ENCODE measurements at places on chromosomes 7 and 10.

- no peak for DNase-seq
Observed at GRCh38 chr7:96169439-96169838, 152.5 kb downstream of the SLC25A13 start.

GRCh38 chr10:77641344-77641743 is 3.7 kb upstream of the KCNMA1 start:
- no peak for DNase-seq

- DNase-seq = peak; percentile 39
Observed at GRCh38 chr7:33671531-33672262, 233.6 kb upstream of the BMPER start.

- DNase-seq = no peak
Observed at GRCh38 chr7:14048889-14049288, 59.4 kb upstream of the ETV1 start.

DNA sequence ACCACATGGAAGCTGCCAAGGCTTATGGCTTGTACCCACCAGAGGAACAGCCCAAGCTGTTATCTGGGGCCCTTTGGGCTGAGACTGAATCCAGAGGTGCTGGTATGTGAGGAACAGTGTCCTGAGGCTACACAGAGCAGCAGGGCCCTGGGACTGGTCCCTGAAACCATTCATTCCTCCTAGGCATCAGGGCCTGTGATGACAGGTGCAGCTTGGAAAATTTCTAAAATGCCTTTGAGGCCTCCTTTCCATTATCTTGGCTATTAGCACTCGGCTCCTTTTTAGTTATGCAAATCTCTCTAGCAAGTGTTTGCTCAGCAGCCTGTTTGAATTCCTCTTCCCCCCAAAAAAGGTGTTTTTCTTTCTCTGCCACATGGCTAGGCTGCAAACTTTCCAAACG is 1151.7 kb upstream of the LRRN3 start:
- DNase-seq = no peak

DNA sequence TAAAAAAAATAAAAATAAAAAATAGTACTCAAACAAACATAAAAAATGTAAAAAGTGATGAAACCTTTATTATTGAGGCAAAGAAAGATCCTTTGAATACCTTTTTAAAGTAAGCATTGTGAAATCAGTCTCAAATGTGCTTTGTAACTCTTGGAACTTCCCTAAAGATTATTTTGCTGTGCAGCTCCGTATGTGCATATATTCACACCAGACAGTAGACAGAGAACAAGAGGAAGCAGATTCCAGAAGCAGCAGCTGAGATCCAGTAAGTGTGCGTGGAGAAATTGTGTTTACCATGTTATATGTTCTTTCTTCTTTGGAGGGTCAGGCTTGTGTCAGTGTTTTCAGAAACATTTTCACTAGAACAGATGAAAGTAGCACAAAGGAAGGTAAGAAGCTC is 324.9 kb downstream of the AGMO start:
- no peak for DNase-seq

GRCh38 chr7:140330595-140330994 is 67.7 kb downstream of the SLC37A3 start:
- no peak for DNase-seq

- DNase-seq = no peak
Observed at GRCh38 chr7:51186531-51186930, 130.1 kb downstream of the COBL start.

GRCh38 chr7:114472896-114473512 is 58.4 kb downstream of the FOXP2 start:
- DNase-seq = no peak

- no peak for DNase-seq
Observed at GRCh38 chr7:32941681-32942414, 15.4 kb upstream of the FKBP9 start.

DNA sequence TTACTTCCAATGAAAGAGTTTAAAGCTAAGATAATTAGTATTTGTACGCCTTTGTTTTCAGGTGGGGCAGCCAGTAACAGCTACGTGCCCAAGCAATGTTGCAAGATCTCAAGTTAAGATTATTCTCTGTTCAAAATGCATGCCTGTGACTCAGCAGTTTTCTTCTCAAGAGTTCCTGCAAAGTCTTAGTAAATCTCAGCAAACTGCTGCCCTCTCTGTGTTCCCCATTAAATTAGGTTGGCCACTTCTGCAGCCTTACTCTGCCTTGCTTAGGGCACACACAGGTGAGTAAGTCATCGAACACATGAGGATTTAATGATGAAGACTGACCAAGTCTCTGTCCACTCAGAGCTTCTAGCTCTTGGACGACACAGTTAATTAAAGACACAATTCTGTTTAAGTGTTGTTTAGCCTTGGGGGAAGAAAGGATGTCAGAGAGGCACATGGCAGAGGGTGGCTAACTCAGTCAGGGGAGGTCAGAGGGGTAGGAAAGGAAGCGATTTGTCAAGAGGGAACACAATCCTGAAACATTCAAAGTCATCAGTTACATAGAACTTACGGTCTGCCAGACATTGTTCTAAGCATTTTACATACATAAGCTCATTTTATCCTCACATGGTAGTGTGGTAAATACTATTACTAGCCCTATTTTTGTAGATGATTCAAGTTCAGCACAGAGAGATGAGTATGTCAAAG is 20.2 kb upstream of the SLC35G1 start:
- no peak for DNase-seq

DNA sequence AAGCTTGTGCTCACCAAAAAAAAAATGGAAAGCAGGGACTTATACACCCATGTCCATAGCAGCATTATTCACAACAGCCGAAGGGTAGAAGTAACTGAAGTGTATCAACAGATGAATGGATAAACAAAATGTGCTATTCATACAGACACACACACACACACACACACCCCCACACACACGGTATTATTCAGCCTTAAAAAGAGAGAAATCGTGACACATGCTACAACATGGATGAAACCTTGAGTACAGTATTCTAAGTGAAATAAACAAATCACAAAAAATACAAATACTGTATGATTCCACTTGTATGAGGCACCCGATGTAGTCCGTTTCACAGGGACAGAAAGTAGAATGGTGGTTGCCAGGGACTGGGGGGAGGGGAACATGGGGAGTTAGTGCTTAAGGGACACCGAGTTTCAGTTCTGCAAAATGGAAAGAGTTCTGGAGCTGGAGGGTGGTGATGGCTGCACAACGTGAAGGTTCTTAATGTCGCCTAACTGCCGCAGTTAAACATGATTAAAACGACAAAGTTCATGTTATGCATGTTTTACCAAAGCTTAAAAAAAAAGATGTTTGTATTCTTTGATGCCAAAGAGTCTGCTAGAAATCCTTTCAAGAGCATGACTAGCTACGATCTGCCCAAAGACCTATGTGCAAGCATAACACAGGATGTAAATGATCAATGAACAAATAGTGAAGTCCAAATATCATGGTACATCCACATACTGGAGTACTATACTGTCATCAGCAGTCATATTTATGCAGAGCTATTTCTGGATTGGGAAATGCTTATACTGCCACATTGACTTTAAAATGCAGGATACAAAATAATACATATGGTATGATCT is 7.2 kb downstream of the TNS3 start:
- DNase-seq = no peak

DNA sequence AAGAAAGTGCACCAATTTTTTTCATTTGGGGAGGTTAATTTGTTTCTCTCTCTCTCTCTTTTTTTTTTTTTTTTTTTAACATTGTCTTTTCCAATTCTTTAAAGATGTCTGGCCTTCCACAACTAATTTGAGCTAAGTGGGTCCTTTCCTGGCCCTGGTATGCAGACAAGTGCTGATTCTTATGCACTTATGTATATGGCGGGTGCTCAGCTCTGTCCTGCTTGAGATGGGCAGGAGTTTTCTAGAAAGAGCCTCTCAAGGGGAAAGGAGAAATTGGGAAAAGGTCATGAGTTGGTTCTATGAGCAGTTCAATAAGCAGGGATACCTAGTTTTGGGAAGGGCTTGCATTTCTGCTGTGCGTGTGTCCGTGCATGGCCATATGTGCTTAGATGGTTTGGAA is 67.8 kb upstream of the NPVF start:
- DNase-seq = no peak

DNA sequence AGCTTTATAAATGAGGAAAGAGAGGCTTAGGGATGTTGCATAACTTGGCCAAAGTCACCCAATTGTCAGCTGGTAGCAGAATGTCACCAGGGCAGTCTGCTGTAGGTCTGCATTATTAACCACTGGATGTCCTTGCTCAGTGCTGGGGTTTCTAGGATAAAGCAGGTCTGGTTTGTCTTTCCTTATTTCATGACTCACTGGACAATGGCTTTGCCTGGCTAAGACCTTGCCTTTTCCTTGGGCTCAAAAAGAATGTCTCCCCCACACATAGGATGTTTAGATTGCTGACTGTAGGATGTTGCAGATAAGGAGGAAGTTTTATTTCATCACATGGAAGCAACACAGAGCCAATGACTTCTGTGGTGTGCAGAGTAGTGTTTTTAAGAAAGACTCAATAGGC is 29.4 kb downstream of the WDFY4 start:
- DNase-seq = no peak

DNA sequence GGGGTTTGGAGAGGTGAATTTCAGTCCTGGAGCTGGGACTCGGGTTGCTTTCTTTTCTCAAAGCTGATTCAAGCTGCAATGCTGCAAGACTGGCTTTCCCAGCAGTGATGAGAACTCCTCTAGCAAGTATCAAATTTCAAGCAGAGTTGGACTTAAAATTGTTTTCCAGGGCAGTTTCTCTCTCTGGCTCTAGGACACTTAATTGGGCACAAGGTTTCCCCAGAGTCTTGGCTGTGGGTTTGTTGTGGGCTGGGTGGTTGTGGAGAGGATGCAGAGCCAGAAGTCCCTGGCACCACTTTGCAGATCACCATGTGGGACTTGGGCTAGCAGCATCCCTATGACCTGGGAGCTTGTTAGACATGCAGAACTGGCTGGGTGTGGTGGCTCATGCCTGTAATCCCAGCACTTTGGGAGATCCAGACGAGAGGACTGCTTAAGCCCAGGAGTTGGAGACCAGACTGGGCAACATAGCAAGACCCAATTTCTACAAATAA is 16.8 kb downstream of the AKR1B15 start:
- no peak for DNase-seq

All from right kidney (tissue), 9 donors.